ENCODE measurements at places on chromosomes 4 and X. TPM values are rescaled to one million over a fixed set of nuclear protein-coding genes. Genes with fewer than 3 reads are reported as not detected.

Gene SSX4B
- not detected for total RNA-seq

- DNase-seq, result no peak
These were observed 36.2 kb downstream of the ANAPC4 start for GRCh38 chr4:25413261-25413660.

DNA sequence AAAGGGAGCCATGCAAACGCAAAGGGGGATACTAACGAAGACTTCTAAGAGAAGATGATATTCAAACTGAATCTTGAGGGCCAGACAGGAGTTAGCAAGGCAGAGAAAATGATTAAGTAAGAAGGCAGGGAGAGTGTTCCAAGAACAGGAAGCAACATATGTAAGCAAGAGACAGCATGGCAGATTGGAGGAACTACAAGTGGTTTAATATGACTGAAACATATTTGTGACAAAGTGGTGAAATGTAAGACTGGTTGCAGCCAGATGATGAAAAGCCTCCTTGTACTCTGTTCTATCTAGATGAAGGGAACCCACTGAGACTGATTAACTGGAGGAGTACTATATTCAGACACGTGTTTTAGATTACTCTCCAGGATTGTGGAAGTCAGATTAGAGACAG lies 116.6 kb upstream of the DIAPH2 start:
- no peak for DNase-seq

DNA sequence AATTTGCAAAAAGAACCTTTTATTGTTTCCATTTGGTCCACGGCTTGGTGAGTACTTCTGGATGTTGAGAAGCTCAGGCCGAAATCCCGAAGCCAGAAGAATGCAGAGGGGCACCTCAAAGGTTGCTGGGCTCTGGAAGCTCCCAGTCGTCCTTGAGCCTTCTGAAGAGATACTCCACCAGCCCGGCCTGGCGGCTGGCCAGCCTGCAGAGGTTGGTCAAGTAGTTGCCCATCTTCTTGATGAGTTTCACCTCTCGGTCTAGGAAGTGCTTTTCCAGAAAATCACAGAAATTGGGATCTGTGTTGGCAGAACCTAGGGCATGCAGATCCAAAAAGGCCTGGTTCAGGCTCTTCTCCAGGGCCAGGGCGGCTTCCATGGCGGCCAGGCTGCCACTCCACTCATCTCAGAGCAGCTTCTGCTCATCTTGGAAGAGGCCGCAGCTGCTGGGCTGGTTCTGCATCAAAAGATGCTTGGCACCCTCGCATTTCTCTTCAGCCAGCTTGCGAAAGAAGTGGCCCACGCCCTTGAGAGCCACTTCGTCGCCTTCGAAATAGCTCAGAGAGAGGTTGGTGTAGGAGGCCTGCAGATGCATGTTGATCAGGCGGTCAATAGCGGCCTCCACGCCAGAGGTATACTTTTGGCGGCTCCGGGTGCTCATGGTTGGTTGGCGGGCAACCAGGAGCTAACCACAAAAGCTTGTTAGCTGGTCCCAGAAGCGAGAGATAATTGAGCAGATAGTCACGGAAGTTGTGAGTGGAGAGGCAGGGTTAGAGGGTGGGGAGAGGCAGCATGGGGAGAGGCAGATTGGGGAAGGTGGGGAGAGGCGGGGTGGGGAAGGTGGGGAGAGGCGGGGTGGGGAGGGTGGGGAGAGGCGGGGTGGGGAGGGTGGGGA lies 76.5 kb upstream of the TSPAN7 start:
- no peak for DNase-seq

- no peak for DNase-seq
These were observed 1673.4 kb upstream of the PCDH7 start for GRCh38 chr4:29046781-29047180.

GRCh38 chrX:139930916-139931645 lies 1.8 kb downstream of the ATP11C start:
- DNase-seq, result no peak

- DNase-seq, result no peak
These were observed 10.6 kb downstream of the GSTCD start for GRCh38 chr4:105719204-105719603.

Gene L1CAM
- total RNA-seq, result 623 TPM

Gene YY2
- 0.69 TPM for total RNA-seq

GRCh38 chr4:33882246-33882990 lies 2361.9 kb downstream of the ARAP2 start:
- no peak for DNase-seq

Gene PAGE5
- not detected for total RNA-seq

Gene SLC25A53
- 16.1 TPM for total RNA-seq

GRCh38 chr4:98739751-98740150 lies 81.3 kb upstream of the TSPAN5 start:
- DNase-seq, result no peak

Measured in renal cortical epithelial cell (primary cell).